ENCODE measurements at places on chromosomes 4 and X.

GRCh38 chrX:47796433-47796906 lies 40.2 kb upstream of the ZNF81 start:
- no peak for ATAC-seq

GRCh38 chr4:185304944-185305690 lies 90.6 kb downstream of the LRP2BP start:
- no peak for ATAC-seq

GRCh38 chr4:57443308-57443707 lies 333.1 kb upstream of the IGFBP7 start:
- no peak for ATAC-seq

DNA sequence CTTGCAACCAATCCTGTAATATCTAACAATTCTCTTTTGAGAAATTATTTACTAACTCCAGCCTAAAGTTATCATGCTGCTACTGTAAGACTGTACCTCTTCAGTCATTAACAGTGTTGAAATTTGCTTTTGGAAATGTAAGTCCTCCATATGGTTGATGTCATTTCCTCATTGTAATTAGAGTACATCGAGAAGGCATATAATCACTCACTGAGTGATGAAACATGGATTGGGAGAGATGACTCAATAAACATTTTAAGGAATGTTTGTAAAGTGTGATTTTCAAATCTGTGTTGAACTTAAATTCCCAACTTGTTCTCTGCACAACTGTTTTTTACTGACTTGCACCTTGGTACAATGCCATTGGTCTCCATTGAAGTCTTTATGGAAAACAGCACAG lies 61.2 kb downstream of the HMGB2 start:
- ATAC-seq = no peak

- peak; percentile 35 for ATAC-seq
Observed at GRCh38 chrX:70755850-70756249, 152.7 kb downstream of the TEX11 start.

GRCh38 chrX:25016361-25016671 lies 551 bp upstream of the ARX start:
- ATAC-seq = no peak

- no peak for ATAC-seq
Observed at GRCh38 chr4:145927030-145927429, 11.6 kb downstream of the ZNF827 start.

- no peak for ATAC-seq
Observed at GRCh38 chrX:135541351-135541750, 20.9 kb downstream of the INTS6L start.

Data from activated CD4-positive, CD25-positive, alpha-beta regulatory T cell treated with anti-CD3 and anti-CD28 coated beads, Interleukin-2, amount 50 U/mL, for 24 hours (primary cell).